ENCODE measurements at places on chromosomes 12 and 14.

DNA sequence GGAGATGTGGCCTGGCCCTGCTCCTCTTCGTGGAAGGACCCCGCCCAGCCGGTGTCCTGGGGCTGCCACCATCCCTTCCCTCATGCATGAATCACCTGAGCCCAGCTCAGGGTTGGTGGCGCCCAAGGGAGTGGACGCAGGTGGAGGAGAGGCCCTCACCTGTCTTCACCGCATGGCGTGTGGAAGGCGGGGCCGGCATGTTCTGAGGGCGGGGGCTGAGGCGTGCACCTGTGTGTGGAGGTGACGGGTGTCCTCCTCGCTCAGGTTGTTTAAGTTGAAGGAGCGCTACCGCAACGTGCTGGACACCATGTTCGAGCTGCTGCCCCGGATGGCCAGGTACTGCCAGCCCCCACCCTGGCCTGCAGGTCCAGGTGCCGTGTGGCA lies 47.0 kb downstream of the SLC8B1 start:
- DNase-seq, result no peak

DNA sequence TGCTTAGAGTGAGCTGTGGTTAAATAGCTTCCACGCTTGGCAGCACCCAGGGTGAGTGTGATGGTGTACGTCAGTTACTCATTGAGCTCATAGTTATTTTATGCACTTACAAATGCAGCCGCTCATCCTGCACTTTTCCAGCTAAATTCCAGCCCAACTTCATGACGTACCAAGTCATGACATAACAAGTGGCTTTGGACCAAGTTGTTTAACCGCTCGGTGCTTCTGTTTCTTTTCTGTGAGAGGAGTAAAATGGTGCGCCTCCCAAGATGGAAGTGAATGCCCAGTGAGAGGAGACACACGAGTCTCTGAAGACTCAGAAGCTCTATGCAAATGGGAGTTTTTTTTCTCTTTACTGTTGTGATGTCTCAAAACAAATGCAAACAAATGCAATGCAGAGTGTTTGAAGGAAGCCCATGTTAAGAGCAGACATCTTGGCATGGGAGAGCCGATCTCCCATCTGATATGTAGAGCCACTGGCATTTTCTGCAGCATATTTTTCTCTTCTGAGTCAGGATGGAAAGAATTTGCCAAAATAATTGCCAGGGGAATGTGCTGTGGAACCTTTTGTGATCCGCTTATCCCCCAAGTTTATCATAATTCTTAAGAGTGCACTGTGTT lies 72.2 kb downstream of the FBXW8 start:
- DNase-seq, result no peak

DNA sequence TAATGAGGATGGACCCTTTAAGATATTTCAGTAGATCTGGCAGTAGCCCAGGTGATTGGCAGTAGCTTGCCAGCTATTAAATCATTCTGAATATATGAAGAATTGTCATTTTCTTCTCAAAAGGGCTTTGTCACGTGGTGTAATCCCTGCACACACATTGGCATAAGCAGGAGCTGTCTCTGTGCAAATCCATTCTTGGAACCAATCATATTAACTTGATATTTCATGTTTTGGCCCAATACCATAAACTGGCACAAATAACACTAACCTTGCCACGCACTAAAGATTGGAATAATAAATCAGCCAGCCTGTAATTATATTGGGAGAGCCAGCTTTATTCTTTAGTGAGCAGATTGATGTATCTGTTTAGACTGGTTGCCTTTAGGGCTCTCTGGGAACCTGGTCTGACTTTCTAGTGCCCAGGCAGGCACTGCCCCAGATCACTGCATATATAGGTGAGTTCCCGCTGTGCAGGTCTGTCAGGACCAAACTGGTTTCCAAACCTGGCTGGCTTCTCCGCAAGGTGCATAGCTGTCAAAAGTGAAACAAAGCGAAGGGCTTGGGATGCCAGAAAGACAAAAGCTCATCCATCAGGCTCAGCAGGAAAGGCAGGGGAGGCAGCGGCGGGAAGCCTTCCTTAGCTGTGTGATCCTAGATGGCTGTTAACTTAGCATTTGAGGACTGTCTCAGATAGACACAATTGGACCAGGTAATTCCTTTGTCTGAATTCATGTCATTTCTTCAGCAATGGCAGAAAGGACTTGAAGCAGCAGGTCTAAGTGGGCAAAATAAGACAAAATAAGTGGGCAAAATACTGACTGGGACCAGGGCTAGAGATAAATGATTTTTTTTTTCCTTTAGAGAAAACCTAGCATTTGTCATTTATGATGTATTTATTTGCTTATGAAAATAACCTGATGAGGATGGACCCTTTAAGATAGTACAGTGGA lies 128.8 kb upstream of the DYRK2 start:
- no peak for DNase-seq

DNA sequence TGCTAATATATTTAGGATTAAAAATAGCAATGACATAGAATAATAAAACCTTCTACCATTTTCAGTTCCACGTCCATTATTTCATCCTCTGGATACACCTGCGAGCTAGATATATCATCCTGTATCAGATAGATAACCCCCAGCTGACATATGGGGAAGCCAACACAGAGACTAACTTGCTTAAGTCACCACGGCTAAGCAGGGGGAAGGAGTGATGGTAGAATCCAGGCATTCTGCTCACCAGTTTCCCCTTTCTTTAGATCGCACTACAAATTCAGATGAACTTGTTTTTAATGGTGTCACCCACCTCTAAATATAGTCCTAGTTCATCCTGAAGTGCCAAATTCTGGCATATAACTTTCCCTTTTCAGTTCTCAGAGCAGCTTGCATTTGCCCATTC lies 110.1 kb downstream of the TXNDC16 start:
- DNase-seq, result no peak

DNA sequence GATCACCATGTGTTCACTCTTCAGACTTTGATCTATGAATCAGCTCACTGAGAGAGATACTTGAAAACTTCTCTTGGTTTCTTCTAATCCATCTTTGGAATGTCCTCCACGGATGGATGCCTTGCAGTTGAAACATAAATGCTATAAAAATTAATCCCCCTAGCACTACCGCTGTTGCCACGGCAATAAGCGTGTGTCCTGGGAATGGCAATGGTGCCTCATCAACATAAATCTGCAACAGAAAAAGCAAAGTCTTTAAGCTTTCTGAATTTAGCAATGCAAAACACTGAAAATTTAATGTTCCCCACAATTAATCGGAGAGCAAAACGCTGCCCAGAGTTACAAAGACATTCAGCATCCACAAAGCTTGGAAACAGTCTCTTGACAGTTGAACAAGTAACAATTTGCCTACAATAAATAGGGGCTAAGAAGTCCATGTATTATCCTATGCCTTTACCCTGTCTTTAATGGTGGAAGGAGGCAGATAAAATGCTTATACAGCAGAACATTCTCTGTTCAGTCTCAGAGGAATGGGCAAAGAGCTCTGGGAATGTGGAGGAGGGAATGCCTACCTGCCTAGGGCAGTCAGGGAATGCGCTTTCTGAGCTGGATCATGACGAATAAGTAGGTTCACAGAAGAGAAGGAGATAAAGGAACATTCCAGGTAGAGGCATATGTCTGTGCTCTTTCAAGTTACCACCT lies 70.9 kb upstream of the PPP4R3A start:
- no peak for DNase-seq

DNA sequence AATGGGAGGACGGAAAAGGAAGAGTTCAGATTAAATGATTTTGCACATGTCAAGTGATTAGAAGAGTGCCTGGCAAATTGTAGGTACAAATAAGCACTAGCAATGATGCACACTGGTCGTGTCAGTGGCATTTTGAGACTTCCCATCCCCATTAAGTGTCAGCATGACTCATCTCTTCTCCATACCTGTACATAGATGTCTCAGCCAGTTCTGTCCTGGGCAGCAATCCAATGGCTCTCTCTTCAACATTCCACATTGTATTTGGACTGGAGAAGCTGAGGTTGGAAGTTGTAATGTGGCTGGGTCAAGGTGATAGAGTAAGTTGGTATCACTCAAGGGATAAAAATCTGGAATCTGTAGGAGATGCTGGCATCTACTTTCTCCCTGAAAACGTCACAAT lies 742.7 kb downstream of the VRK1 start:
- DNase-seq, result no peak

GRCh38 chr14:22583994-22584393 lies 5.0 kb downstream of the DAD1 start:
- DNase-seq, result no peak

DNA sequence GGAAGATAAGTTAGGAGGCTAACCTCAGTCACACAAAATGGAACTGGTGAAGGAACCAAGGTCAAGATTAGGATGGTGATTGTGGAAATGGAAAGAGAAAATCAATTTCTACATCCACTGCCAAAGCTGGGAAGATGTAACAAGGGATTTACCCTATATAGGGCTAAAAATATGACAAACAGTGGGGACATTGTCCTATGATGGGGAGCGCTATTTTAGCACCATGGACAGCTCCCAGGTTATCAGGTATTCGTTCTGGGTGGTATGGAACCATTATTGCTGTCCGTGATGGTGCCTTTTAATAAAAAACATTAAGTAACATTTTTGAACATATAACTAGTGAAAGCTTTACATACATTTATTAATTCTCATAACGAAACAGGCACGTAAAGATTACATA lies 124.0 kb downstream of the NDUFA12 start:
- no peak for DNase-seq

DNA sequence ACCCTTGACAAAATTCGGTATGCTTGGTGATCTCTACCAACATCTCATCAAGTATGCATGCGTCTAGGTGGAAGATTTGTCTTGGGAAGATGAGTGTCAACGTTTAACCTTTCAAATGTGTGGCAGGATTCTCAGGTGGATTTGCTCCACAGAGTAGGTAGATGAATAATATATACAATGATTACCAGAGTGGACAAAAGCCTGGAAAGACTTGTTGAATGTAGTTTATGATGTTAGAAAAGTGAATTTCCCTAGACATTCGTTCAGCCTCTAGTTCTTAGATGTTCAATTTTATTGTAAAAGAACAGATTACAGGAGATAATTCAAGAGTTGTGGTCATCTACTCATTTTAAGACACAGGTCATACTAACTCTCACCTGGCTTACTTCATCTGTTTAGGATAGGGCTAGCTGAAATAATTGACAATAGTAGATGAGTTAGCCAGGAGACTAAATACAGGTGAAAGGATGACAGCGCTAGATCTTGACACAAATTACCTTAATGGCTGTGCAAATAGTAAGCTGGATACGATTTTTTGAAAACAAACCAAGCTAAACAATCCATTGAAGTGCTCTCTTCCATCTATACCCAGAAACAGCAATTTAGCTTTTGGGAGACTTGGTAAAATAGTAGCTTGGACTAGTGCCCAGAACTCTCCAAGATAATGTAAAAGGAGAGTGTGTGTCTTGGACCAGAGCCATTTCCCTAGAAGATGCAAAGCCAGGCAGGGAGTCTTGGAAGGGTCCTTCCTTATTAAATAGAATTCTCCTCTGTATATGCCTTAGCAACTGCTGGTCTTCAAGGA lies 168.0 kb downstream of the DACT1 start:
- no peak for DNase-seq

DNA sequence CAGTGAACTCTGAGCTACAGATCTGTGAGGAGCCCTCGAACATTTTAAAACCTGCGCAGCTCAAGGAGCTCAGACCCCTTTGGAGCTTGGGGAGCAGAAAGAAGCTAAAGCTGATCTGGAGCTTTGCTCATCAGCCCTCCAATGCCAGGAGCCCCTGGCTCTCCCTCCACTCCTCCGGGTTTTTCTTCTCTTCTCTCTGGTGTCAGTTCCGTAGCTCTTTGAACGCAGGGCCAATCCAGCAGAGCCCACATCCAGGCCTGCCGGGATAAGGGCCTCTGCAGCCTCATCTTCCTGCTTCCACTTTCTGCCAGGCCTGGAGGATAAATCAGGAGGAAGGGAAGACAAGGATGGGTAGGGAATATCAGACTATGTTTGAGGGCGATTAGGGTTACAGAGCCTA lies 6.0 kb downstream of the HOXC4 start:
- DNase-seq, result no peak

GRCh38 chr12:123601602-123602489 lies at the start of gene DDX55:
Gene DDX55 (plus strand): TSS chr12:123602099. CDS start chr12:123602149, 50 bp downstream.
- peak; percentile 77 for DNase-seq

- no peak for DNase-seq
These were observed 13.6 kb upstream of the ACVR1B start for GRCh38 chr12:51937926-51938325.

GRCh38 chr14:46550836-46551235 lies 100.7 kb downstream of the RPL10L start:
- no peak for DNase-seq

DNA sequence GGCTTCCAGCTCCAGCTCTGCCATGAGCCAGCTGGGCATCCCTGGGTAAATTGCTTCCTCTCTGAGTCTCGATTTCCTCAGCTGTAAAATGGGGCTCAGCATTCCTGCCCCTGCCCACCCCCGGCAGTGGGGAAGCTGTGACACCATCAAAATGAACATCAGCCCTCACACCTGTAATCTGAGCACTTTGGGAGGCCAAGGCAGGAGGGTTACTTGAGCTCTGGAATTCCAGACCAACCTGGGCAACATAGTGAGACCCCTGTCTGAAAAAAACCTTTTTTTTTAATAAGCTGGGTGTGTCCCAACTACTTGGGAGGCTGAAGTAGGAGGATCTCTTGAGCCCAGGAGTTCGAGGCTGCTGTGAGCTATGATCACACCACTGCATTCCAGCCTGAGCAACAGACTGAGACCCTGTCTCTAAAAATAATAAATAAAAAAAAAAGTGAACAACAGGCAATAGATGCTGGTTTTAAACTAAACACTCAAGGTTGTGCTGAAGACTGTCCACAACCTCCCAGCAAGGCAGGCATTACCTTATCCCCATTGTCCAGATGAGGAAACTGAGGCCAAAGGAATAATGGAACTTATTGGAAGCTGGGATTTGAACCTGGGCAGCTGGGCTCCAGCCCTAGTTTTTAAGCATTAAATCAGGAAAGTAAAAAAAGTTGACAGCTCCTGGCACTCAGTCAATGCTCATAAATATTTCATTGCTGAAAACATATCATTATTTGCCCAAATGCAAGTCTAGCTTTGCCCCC lies 4.3 kb downstream of the TRPV4 start:
- no peak for DNase-seq

- DNase-seq, result no peak
These were observed 34.2 kb upstream of the KRR1 start for GRCh38 chr12:75545636-75546035.

DNA sequence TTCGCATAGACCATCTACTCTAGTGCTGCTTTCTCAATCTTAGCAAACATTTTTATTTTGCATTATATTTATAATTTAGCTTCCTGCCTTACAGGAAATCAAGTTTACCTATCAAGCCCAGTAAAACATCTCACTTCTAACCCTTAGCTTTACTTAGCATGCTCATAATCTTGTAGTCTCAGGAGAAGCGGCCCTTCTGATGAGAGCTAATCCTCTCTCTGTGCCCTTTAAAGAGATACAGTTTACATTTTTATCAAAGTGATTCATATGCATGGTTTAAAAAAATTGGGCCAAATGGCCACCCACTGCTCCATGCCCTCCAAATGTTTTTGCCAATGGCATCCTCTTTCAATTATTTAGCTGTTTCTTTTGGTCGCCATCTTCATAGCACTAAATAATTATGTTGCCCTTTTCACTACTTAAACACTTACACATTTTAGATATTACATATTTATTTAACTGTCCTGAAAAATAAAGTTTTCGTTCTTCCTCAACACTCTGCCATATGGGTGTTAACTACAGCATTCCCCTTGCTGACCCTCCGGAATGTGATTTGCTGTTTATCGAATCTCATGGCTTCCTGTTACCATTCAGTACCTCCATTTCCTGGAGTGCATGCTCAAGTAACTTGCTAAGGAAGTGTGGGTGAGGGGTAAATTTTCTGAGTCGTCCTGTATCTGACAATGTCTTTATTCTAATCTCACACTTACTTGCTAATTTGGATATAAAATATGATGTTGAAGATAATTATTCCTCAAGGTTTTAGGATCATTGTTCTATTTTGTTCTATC lies 29.3 kb downstream of the YLPM1 start:
- DNase-seq, result no peak

GRCh38 chr14:94833633-94834032 lies 63.7 kb upstream of the GSC start:
- DNase-seq, result no peak
